Ureter (tissue), 1 donor: ENCODE measurements at places on chromosomes 13 and 19. TPM values are rescaled to one million over a fixed set of nuclear protein-coding genes. Genes with fewer than 3 reads are reported as not detected.
A peak's percentile ranks its signal among the peaks of the same experiment; 100 is the strongest.

TMEM255B gene
- 20.6 TPM for total RNA-seq

WDR88 gene
- not detected for total RNA-seq

CPAMD8 gene
- 51.8 TPM for total RNA-seq

HSH2D gene
- 10.6 TPM for total RNA-seq

DCLK1 gene
- total RNA-seq, result 13.5 TPM

MPHOSPH8 gene
- total RNA-seq, result 35.6 TPM

ERICH6B gene
- not detected for total RNA-seq

CACNG6 gene
- total RNA-seq, result not detected

MAN2B1 gene
- 85.1 TPM for total RNA-seq

ZNF155 gene
- total RNA-seq, result 9.1 TPM

HS6ST3 gene
- 4.4 TPM for total RNA-seq

COMP gene
- total RNA-seq, result 1.8 TPM

DNA sequence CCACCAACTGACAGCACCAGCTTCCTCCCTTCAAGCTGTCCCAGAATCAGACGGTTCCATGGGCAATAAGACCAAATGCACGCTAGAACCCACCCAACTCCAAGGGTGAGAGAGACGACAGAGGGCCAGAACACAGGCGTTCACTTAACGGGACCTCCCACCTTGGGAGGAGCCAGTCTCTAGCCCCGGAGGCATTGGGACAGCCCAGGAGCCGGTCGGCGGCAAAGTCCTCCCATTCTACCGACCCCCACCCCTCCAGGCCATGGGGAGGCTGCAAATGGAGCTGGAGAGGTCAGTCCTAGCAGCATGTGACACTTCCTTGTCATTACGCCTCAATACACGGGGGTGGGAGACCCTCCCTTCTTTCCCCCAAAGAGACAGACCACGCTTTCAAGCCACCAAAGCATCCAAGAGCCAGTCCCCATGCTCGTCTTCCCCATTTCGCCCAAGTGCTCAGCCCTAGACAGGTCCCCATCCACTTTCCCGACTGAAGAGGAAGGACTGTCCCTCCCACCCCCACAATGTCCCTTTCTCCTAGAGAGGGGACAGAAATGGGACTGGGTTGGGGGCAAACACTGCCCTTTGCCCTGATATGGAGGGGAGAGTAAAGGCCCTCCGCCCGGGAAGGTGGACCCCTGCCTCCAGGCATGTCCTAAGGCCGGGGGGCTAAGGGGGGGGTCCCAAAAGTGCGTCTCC is 964 bp downstream of the KHSRP start:
- no peak for DNase-seq

DNA sequence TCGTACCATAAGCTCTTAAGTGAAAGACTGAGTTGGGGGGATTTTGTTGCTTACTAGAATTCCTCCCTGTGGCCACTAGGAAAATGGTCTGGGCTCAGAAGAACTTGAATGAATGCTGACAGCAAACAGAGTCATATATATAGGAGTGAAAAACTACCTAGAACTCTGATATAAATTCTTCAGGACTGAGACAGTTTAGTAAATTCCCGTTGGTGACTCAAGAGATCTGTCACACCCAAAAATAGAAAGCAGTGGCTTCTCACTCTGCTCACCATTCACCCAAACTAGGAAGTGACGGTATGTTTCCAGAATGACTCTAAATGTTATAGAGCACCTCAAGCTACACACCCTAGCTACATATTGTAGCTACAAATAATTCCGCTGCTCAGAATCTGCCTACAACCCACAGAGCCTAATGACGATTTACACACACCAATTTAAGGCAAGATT is 116.2 kb downstream of the TBC1D4 start:
- DNase-seq, result no peak

GRCh38 chr19:14385492-14385891 is 4.2 kb downstream of the ADGRE5 start:
- no peak for DNase-seq

DNA sequence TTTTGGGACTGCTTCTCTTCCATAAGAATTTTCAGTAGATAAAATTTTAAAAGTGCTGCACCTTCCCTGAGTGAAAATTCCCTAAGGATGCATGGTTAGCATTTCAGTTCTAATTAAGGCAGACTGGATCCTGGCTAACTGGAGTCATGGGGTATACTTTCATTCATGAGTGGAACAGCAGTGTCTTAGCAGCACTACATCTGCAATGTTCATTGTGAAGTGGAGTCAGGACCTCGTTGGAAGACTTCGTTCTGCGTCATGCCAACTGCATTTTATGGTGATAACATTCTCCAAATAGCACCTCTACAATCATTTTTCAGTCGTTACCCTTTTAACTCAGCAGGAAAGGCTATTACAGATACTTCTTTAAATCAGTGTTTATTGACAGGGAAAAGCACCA is 25.5 kb downstream of the PHF11 start:
- no peak for DNase-seq

DNA sequence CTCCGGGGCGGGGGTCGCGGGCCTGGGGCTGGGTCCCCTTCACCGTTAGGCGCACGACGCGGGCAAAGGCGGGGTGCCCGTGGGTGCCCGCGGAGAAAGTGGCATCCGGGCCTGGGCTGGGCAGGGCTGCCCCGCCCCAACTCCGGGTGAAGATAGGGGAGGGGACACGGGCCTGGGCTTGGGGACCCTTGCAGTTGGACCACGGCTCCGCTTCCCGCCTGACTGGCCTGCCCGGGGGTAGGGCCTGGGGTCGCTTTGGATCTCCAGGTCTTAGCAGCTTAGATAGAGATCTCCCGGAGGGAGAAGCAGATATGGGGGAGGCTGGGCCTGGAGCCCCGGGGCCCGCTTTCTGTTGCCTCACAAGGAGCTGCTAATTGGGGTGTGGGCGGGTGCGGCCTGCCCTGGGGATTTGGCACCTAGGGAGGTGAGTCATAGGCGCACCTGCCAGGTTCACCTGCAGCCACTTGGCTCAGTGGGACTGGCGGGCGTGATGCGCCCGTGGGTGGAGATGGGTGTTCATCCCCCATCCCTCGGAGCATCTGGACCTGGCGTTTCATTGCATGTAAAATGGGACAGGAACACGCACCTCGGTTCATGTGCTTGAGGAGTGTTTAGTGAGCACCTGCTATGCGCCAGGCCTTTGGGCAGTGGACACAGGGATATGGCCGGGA is 585 bp downstream of the MAP1S start:
- no peak for DNase-seq

GRCh38 chr19:54465426-54466109 is 2.0 kb upstream of the LENG9 start:
- peak; percentile 52 for DNase-seq
